Stimulated activated memory B cell treated with anti-CD40 and anti-IgM and Interleukin-4, amounts not matched to agents 10 μg/mL and 1 μg/mL and 100 μg/mL, for 72 hours (primary cell): ENCODE measurements at places on chromosomes 5 and 9.

DNA sequence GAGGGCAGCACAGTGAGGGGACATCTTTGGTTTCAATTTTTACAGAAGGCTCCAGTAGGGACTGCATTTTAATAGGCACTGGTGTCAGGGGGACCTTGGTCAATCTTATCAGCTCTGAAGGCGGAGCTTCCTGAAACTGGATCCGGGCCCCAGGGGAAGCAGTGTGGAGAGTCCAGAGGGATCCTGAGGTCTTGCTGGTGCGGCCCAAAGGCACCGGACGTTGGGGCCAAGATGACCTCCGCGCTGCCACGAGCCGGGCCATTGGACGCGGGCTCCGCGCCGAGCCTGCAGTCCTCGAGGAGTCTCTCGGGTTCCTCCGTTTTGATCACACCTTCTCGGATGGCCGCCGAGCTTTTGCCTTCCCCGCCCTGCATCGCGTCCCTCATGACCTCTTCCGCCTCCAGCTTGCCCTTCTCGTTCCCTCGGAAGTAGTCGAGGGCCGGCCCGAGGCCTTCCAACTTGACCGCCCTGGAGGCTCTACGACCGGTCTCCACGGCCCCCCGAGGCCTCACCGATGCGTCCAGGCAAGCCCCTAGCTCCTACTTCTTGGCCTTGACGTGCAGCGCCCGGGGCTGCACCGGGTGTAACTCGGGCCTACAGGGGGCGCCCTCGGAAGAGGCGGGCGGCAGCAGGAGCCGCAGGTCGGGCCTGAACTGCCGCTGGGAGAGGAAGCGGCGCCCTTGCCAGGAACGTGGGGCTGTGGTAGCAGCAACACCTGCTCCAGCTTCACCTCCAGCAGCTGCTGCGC is 18.8 kb downstream of the C5orf52 start:
- ATAC-seq = peak; percentile 62
- no peaks in the 10 kb centered on the region for H3K36me3 ChIP-seq
- no peaks in the 10 kb centered on the region for H3K27me3 ChIP-seq
- H3K4me3 ChIP-seq = peak overlapping the region; percentile 56

DNA sequence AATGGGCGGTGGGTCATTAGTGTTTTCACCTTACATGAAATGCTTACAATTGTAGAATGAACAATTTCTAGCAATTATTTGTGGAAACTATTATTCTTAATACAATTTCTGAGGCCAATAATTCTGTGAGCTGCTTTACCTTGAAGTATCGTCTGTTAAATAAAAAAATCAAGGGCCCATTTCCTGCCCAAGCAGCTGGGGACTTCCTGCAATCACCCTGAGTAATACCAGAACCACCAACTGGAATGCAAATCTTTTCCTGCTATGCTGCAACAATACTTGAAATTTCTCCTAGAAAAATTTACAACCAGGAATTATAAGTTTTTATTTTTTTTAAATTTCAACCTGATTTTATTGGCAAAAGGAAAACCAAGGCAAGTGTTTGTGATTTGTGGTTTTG is 52.6 kb downstream of the ADAMTS16 start:
- no peaks in the 10 kb centered on the region for H3K27me3 ChIP-seq
- H3K27ac ChIP-seq = no peak overlapping the region
- H3K4me3 ChIP-seq = no peak overlapping the region
- ATAC-seq = no peak
- H3K4me1 ChIP-seq = no peaks in the 10 kb centered on the region
- H3K36me3 ChIP-seq = no peaks in the 10 kb centered on the region

- no peak for ATAC-seq
- no peak overlapping the region for H3K4me3 ChIP-seq
- H3K36me3 ChIP-seq = no peaks in the 10 kb centered on the region
- no peaks in the 10 kb centered on the region for H3K4me1 ChIP-seq
Measured at GRCh38 chr5:128777052-128777451, 188.2 kb upstream of the SLC27A6 start.

GRCh38 chr5:126456217-126456820 is 33.1 kb downstream of the GRAMD2B start:
- no peak for ATAC-seq
- H3K4me3 ChIP-seq = no peak overlapping the region
- H3K4me1 ChIP-seq = peaks cover 9% of the 10 kb centered on the region
- peaks cover 6% of the 10 kb centered on the region for H3K36me3 ChIP-seq
- H3K27me3 ChIP-seq = no peaks in the 10 kb centered on the region

DNA sequence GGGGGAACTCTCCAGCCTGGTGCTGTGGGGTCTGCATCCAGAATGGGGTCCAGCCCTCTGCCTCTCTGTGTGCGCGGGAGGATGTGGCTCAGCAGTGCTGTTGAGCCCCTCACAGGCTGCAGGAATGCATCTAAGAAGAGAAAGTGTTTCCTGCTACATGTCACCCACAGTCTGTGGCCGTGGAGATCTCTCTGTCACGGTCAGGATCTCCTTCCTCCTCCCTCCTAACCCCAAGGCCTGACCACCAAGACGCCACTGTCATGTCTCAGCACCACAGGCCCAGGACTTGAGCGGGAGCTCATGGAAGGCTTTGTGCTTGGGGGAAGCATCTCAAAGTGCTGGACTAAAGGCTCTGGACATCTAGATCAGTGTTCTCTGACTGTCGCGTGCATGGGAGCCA is 90.1 kb downstream of the SREK1 start:
- H3K4me1 ChIP-seq = no peaks in the 10 kb centered on the region
- ATAC-seq = no peak
- peaks cover 19% of the 10 kb centered on the region for H3K27me3 ChIP-seq
- H3K36me3 ChIP-seq = no peaks in the 10 kb centered on the region
- no peak overlapping the region for H3K27ac ChIP-seq
- H3K4me3 ChIP-seq = no peak overlapping the region
